ENCODE measurements at places on chromosomes 7 and 10.

- no peaks in the 10 kb centered on the region for H3K27me3 ChIP-seq
- H3K36me3 ChIP-seq = no peaks in the 10 kb centered on the region
- no peak overlapping the region for H3K4me3 ChIP-seq
- H3K4me1 ChIP-seq = no peaks in the 10 kb centered on the region
- H3K27ac ChIP-seq = no peak overlapping the region
- no peak for DNase-seq
These were observed 49.3 kb downstream of the CALML3 start for GRCh38 chr10:5573968-5574641.

GRCh38 chr7:69946901-69947300, 348.6 kb downstream of the AUTS2 start:
- no peaks in the 10 kb centered on the region for H3K36me3 ChIP-seq
- no peak overlapping the region for H3K27ac ChIP-seq
- no peaks in the 10 kb centered on the region for H3K4me1 ChIP-seq
- no peak for DNase-seq

DNA sequence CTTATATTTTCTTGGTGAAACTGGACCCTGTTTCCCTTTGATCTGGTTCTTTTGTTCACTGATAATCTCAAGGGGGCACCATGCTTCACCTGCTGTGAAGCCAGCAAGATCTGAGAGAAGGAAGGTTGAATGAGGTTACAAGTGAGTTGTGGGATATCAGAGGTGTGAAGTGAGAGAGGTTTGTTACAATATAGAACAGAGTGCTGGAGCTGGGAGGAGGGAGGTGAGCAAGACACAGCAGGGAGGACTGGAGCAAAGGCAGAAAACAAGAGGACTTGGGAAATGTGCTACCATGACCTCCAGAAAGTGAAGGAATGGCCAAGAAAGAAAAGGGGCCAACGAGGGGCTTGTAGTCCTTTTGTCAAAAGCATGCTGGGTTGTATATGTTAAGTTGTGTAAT, 156.6 kb downstream of the LRMDA start:
- H3K4me3 ChIP-seq = no peak overlapping the region
- no peak for DNase-seq
- no peaks in the 10 kb centered on the region for H3K36me3 ChIP-seq
- no peak overlapping the region for H3K27ac ChIP-seq

DNA sequence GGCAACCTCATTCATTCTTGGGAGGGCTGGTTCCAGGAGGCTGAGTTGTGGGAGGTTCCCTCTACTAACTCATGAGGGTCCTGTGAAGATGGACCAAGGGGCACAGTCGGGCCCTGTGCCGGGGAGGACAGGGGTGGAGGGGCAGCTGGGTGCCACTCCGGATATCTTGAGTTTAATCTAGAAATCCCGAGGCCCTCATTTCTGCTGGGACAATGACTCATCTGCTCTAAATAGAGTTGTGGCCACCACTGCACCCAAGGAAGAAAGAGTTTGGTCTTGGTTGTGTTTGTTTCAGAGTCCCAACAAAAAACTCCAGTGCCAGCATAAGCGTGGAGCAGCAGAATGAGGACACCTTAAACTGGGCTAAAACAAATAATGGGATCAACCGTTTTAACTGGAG, 82.4 kb downstream of the EBF3 start:
- no peak overlapping the region for H3K27ac ChIP-seq
- no peak for DNase-seq
- H3K4me3 ChIP-seq = no peak overlapping the region
- no peaks in the 10 kb centered on the region for H3K4me1 ChIP-seq
- no peaks in the 10 kb centered on the region for H3K27me3 ChIP-seq

DNA sequence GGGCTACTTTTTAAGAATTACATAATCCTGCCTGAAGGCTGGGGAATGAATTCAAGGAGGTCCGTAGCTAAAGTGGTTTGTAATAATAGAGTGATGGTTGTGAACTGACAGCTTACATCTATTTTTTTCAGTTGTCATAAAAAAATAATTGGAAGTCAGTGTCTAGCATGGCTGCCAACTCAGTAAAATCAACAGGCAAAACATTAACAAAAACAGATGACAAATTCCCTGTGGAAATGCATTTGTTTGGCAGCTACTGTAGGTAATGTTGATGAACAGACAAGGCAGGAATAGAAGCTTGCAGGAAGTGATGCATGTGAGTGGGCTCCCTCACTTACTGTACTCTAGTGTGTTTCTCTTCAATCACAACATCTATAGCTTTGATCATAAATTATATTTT, 766.0 kb upstream of the POT1 start:
- no peak overlapping the region for H3K27ac ChIP-seq
- no peaks in the 10 kb centered on the region for H3K36me3 ChIP-seq
- no peak overlapping the region for H3K4me3 ChIP-seq
- no peak for DNase-seq
- no peaks in the 10 kb centered on the region for H3K4me1 ChIP-seq

GRCh38 chr10:77600640-77601039, 37.0 kb downstream of the KCNMA1 start:
- no peak overlapping the region for H3K27ac ChIP-seq
- no peaks in the 10 kb centered on the region for H3K4me1 ChIP-seq
- H3K27me3 ChIP-seq = no peaks in the 10 kb centered on the region
- no peaks in the 10 kb centered on the region for H3K36me3 ChIP-seq
- no peak for DNase-seq

GRCh38 chr10:116080553-116080952, 192.5 kb downstream of the GFRA1 start:
- no peak overlapping the region for H3K27ac ChIP-seq
- no peaks in the 10 kb centered on the region for H3K4me1 ChIP-seq
- DNase-seq = no peak
- no peaks in the 10 kb centered on the region for H3K36me3 ChIP-seq

GRCh38 chr10:43115881-43116595, 22.2 kb upstream of the CSGALNACT2 start:
- H3K36me3 ChIP-seq = no peaks in the 10 kb centered on the region
- peaks cover 6% of the 10 kb centered on the region for H3K4me1 ChIP-seq
- DNase-seq = no peak
- no peak overlapping the region for H3K27ac ChIP-seq
- no peaks in the 10 kb centered on the region for H3K27me3 ChIP-seq
- H3K4me3 ChIP-seq = no peak overlapping the region

DNA sequence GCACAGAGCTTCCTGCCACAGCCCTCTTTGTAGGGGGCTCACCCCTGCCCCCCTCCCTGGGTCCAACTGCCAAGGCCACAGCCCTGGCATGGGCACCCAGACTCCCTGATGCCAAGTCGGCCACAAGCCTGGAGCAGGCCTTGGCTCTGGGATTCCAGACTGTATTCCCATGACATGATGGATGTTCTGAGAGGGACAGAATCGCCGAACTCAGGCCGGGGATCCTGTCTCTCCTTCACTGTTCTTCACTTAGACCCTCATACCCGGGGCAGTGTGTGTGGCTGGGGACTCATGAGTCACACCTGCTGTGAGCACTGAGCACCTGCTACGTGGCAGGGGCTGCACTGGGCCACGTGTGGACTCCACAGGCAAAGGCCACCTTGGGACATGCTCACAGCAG, 7.9 kb downstream of the CALML5 start:
- H3K27ac ChIP-seq = no peak overlapping the region
- H3K27me3 ChIP-seq = no peaks in the 10 kb centered on the region
- no peak for DNase-seq

GRCh38 chr7:21076574-21076973, 289.9 kb upstream of the SP8 start:
- no peaks in the 10 kb centered on the region for H3K4me1 ChIP-seq
- no peaks in the 10 kb centered on the region for H3K36me3 ChIP-seq
- DNase-seq = no peak

DNA sequence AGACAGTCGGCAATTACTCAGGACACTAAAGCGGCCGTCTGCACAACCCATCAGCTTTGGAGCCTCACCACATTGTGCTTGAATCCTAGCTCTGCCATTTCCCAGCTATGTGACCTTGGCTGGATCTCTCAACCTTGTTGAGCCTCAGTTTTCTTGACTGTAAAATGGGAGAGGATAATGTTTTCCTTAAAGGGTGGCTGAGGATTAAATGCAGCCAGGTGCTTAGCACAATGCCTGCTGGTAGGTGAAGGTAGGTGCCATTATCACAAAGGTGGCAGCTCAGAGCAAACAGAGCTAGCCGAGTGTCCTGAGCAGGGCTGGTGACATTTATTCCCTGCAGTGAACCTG, 508.5 kb upstream of the ZMIZ1 start:
- H3K4me1 ChIP-seq = no peaks in the 10 kb centered on the region
- no peak overlapping the region for H3K27ac ChIP-seq
- no peak overlapping the region for H3K4me3 ChIP-seq
- peaks cover 4% of the 10 kb centered on the region for H3K27me3 ChIP-seq
- DNase-seq = no peak

DNA sequence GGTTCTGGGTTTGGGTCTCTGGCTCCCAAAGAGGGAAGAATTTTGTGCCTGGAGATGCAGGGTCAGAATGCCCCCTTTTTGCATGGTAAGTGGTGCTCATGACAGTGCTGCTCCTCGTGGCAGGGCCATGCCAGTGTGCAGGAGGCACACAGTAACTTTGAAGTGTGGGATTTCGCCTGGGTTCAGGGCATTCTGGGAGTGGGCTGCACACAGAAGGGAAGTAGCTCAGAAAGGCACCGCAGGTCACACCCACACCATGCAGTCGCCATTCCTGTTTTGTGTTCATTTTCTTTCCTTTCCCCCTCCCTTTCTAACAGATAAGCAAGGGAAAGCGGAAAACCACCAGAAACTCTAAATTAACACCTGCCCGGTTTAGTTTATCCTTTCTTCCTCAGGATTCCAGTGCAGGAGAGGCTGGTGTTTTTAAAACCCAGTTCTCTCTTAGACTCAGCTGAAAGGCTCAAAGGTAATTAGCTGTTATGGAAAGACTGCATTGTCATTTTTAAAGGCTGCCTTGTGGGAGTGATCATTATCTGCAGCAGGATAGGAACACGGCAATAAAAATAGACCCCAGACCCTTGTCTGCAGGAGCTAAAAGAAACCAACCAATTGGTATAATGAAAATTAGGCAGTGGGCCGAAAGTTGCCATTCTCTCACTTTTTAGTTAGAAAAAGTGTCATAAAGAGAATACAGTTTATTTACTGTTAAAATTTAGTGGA, 50.2 kb downstream of the EEPD1 start:
- H3K27me3 ChIP-seq = peaks cover 4% of the 10 kb centered on the region
- no peak for DNase-seq
- H3K4me1 ChIP-seq = no peaks in the 10 kb centered on the region
- no peak overlapping the region for H3K4me3 ChIP-seq

DNA sequence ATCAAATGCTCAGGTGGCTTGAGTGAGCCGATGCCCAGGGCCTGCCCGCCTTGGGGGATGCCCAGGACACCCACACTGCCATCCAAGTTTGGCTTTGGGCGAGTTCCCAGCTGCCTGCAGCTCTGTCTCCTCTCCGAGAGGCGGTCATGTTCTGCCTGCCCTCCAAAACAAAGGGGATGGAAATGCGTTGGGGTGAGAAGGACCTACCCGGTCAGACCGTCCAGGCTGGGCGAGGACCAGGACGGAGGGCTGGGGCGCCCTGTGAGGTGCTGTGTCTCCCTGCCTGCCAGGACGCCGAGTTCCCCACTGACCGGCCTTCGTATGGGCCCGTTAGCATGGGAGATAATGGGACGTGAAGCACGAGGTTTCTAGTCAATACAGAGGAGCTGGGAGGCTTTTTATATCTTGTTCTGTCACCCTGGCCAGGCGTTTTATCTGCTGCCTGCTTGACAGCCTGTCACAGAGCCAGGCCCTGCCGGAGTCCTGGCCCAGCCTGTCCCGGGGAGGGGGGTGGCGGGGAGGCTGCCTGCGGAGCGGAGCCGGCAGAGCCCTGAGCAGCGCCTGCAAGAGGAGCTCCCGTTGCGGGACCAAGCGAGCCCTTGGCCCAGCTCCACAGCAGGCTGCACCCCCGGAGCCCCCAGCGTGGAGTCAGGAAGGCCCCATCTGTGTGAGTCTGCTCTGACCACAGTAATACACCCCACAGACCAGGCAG, 22.0 kb upstream of the ELFN1 start:
- H3K36me3 ChIP-seq = no peaks in the 10 kb centered on the region
- H3K4me3 ChIP-seq = no peak overlapping the region
- H3K4me1 ChIP-seq = no peaks in the 10 kb centered on the region
- DNase-seq = no peak
- H3K27me3 ChIP-seq = no peaks in the 10 kb centered on the region

Data from endothelial cell of umbilical vein (primary cell).